Foreskin keratinocyte (primary cell): ENCODE measurements at places on chromosomes 7 and 10. TPM values are rescaled to one million over a fixed set of nuclear protein-coding genes. Genes with fewer than 3 reads are reported as not detected.

Gene BCCIP
- total RNA-seq: 87.3 and 111 TPM in 2 replicates

Gene LBX1
- not detected in 2 replicates for total RNA-seq

Gene BBIP1
- total RNA-seq: 20.7 and 22.5 TPM in 2 replicates

Gene DPP6
- total RNA-seq: not detected in 2 replicates

Gene CNPY1
- total RNA-seq: not detected in 2 replicates

Gene PILRA
- 0.25 and 0.37 TPM in 2 replicates for total RNA-seq

Gene SFRP5
- total RNA-seq: not detected in 2 replicates

Gene AKR1C4
- not detected in 2 replicates for total RNA-seq

GRCh38 chr10:133230387-133231195 lies 574 bp downstream of the UTF1 start:
- no peak for DNase-seq

- DNase-seq: no peak
Measured at GRCh38 chr7:133945497-133945896, 181.6 kb upstream of the LRGUK start.

GRCh38 chr7:115356139-115356746 lies 434.3 kb downstream of the MDFIC start:
- no peak for DNase-seq

DNA sequence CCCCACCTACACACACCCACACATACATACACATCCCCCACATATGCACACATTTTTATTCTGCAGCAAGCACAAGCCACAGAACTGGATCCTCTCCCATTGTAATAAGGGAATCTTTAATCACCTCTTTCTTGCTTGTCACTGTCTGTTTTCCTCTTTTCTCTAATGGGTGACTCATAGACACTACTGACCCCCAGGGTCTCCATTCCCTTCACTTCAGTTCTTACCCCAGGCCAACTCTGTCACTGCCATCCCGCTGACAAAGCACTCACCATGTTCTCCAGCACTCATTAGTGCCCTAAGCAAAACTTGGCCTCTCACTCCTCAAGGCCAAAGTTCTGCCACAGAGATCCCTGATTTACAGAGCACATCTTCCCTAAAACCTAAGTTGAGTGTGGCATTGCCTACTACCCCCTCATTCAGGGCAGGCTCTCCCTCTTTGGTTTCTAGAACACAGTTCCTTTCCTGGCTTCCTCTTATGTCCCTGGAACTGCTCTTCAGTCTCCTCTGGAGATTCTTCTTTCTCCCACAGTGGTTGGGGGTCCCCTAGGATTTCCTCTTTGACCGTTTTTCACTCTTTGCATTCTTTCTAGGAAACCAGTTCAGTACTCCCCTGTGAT lies 39.6 kb upstream of the INHBA start:
- no peak for DNase-seq

DNA sequence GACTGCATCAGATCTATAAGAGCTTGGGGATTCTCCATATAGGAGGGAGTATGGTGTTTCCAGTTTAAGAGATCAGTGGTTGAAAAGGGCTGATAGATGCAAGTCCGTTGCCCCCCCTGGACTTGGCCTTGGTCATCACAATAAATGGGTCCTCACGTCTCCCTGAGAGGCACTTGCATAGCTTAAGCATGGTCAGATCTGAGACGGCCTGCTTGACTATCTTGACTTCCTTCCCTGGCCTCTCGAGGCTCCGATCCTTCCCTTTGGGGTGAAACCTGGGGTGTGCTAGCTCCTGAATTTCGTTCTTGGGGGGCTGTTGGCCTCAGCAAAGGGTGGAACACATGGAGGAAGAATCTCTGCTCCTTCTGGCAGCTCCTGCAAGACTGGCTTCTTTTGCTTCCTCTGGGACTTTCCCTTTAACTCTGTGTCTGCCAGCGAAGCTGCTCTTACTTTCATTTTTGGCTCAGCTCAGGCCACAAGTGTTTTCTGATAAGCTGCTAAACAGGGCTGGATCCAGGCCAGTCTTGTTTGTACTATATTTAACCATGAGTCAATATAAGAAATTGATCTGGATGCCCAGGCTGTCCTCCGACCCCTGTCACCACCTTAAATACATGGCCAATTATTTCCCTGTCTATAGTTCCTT lies 11.2 kb upstream of the ZNF485 start:
- no peak for DNase-seq

DNA sequence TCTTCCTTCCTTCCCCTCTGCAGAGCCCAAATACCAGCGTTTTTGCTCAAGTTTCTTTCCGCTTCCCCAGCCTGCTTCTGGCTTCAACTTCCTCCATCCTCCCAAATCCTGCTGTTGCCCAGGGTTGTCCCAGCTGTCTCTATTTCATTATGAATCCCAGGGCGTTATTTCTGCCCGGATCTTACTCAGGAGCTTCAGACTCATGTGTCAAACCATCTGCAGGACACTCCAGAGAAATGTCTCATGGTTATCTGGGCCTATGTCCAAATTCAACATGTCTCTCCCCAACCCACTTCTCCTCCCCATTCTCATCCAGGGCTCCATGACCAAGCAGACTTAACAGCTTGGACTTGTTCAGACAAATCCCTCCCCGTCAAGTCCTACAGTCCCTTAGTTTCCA lies 15.6 kb downstream of the ARHGAP22 start:
- DNase-seq: peak; percentile 82

DNA sequence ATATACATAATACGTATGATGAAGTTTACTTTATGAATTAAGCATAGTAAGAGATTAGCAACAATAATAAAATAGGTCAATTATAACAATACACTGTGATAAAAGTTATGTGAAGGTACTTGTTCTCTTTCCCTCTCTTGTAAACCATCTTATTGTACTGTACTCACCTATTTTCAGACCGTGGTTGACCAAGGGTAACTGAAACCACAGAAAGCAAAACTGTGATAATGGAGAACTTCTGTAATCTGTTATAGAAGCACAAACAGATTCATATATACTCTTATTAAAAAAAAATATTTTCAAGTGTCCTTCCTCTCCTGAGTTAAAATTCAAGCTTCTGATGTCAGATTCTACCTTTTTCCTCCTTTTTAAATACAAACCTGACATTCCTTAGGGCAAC lies 1247.8 kb upstream of the SORCS1 start:
- DNase-seq: no peak

DNA sequence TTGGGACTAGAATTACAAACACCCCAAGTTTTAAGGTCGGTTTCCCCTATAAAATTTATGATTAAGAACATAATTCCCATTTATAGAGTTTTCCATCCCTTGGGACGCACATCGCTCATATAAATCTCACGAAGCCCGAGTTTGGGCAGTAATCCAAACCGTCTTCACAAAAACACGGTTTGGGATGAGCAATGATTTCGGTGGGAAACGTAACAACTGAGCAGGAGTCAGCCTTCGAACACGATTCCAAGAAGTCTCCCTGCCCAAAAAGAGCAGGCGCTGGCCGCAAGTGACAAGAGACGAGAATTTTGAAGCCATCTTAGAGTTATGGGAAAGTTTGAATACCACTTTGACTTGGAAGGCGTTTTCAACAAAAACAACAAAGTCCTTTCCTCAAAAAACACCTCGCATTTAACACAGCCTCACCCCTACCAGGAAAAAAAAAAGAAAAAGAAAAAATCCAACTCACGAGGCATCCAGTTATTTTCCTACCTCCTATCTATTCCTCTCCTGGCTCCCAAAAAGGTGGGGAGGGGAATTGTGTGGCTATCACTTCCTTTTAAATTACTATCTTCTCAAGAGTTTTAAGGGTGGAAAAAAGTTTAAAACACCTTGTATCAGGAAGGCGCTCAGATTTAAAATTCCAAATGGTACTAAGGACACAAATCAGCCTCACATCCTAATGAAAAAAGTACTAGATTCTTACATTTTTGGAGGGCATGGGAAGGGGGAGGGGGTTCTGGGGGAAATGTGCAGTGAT lies 1.6 kb downstream of the SEPHS1 start:
- peak; percentile 49 for DNase-seq
